SHP77 treated with DMSO at 0.1 percent for 48 hours (cell line): ENCODE measurements at places on chromosomes 13 and 19.

DNA sequence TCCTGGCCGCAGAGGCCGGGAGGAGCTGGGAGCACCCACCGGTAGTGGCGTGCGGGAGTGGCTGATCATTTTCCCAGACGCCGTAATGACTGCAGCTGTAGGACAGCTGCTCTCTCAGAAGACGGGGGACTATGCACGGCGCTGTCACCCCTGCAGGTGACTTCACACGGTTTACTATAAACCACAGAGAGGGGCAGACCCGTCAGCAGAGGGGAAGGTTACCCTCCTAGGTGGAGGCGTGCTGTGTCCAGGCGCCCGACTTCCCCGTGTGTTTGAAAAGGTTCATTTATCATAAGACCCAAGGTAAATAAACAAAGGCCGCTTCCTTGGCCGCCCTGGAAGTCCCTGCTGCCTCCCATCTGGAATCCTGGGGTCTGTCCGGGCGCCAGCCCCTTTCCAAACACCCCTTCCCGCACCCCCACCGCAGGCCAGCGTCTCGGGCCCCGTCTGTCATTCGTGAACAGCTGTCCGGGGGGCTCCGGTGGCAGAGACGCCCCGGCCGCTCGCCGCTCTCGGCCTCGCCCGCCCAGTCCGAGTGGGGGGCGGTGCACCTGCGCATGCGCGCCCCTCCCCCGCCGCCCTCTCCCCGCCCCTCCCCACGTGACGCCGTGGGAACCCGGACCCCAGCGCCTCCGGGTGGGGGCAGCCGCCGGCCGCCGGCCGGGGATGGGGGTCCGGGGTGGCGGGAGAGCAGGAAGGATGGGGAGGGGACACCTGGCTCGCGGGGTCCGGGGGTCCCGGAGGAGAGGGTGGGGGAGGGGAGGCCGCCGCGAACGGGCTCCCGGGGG lies 915 bp downstream of the SHC2 start:
- DNase-seq: peak; percentile 52

- no peak for DNase-seq
Measured at GRCh38 chr13:102774591-102775520, 1.3 kb upstream of the TEX30 start.

GRCh38 chr13:95375706-95376105 lies 74.5 kb upstream of the ABCC4 start:
- DNase-seq: no peak

GRCh38 chr19:28313633-28314032 lies 899.3 kb downstream of the UQCRFS1 start:
- no peak for DNase-seq
